NCI-H1436 (cell line): ENCODE measurements at places on chromosomes 12 and 14.

DNA sequence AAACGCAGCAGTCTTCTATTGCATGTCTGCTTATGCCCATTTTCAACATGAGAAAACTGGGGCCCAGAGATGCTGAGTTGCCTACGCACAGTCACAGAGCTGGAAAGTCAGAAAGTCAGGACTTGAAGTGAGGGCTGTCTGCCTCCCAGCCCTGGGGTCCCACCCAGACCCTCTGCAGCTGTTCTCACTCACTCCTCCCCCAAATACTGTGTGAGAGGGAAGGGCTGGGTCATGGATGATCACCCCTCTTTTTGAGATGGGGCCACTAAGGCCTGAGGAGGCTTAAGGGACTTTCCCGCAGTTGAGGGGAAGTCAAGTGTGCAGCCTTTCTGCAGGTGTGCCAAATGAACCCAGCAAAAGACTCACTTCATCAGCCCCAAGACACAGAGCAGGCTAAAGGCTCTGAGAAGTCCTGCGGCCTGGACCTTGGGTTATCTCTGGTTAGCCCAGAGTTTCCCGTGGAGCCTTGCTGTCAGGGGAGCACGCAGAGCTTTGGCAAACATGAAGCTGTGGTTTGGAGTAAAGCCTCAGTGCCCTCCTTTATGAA is 18.7 kb downstream of the DTX1 start:
- no peak for DNase-seq

DNA sequence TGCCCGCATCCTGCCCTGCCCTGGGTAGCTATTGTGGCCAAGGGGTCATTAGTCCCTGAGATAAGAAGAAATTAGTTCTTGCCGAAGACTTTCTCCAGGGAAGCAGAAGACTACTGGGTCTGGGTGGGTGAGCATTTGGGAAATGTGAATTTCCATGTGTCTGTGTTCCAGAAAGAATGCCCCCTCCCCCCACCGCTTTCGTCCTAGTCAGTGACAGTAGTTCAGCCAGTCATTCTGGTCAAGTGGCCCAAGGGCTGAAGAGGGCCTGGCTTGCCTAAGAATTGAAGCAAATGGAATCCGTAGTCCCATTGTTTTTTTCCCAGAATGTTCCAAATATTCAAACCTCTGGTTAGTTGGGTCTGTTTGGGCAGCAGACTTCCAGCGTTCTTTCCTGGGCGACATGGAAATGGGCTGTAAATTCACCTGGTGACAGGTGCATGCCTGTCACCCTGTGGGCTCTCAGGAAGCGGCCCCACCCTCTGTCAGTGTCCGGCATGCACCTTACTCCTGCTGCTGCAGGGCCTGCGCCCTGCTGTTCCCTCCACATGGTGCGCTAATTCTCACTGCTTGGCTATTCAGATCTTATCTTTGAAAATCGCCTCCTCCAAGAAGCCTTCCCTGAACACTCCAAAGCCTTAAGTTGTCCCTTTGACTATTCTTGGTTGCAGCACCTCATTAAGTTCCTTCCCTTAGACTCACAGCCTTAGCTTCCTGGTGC is 1.4 kb upstream of the RFLNA start:
- no peak for DNase-seq

DNA sequence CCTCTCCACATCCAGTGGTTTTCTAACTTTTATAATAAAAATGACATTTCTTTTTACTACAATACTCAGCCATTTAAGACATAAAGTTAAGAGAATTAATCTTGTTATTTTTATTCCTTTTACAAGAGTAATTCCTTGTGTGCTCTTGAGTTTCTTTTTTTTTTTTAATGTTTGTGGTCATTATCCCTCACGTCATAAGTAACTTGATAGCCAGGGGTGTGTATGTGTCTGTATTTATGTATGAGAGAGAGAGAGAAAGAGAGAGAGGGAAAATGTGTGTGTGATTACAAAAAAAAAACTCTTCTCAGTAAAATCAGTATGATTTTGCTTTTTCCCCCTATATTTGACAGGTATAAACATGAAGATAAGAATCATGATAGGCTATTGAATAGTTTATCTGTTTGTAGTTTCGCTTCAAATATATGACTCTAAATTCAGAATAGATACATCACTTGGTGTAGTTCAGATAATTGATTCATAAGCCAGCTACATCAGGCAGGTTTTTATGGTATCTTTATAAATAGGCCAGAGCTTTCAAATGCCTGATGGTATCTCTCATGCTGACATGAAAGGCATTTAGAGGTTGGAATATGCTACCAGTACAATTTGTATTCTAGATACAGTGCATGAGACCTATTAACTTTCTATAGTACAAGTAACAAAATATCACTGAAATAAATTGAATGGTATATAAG is 34.9 kb downstream of the RERGL start:
- DNase-seq: no peak

DNA sequence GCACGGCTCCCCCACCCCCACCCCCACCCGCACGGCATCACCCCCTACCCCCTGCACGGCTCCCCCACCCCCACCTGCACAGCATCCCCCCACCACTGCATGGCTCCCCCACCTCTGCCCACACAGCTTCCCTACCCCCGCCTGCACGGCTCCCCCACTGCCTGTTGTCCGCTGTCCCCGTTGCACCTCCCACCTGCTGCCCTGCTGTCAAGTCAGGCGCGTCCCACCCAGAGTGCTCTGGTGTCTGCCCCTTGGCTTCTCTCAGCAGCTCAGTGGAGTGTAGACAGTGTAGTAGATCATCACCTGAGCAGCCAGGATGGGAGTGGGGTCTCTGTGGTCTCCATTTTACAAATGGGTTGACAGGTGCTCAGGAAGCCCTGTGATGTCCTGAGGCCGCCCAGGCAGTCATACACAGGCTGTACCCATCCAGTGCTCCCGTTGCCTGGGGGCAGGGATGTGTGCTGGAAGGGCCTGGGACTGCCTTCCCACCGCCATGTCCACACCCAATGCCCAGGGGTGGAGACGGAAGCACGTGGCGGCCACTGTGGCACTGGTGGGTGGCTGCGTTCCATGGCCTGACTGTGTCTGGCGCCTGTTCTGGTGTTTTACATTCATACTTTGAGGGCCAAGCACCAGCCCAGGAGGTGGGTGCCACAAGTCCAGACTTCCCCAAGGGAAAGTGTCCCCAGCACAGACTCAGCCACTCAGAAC is 32.5 kb downstream of the PACS2 start:
- DNase-seq: no peak

GRCh38 chr14:72894623-72895378 is 900 bp upstream of the DPF3 start:
- DNase-seq: no peak

GRCh38 chr12:120229487-120230325 is 28.8 kb upstream of the RPLP0 start:
- DNase-seq: no peak

DNA sequence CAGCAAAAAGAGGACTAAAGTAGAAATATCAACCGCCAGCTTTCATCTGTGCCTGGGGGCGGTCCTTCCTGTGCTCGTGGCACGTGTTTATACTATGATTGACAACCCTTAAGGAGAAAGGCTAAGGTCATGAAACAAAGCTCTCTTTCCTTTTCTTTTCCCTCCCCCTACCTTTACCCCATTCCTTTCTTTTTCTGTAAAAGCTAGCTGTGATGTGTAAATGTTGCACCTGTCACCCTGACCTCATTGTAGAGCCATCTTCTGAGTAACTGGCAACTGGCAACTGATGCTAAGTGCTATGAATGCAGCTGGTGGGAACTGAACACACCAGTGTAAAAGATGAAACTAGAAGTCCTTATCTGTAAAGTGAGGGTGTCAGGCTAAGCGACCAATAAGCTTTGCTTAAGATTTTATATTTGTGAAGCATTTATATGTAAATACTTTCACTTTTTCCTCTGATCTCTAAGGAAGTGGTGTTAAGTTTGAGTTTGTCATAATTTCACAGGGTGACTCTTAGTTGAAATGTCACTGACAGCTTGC is 102.8 kb upstream of the BCAT1 start:
- DNase-seq: no peak

GRCh38 chr14:68337279-68337678 is 455.6 kb downstream of the ZFP36L1 start:
- no peak for DNase-seq

- no peak for DNase-seq
These were observed 312.8 kb upstream of the SLC16A7 start for GRCh38 chr12:59282999-59283398.

DNA sequence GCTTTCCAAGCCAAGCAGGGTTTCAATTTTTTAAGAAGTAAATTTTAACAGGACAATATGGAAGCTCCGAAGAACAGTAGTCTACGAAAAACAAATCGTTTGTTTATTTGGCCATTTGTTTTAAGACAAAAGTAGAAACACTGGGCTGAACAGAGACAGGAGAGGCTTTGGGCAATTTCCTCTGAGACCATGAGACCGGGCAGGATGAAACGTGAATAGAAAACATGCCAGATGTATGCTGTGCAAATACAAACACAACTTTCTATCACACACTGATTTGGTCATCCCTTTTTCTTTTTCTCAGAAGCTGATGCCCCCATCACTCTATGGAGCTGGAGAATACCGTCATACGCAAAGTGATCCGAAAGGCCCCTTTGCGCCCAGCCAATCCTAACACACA is 1111.1 kb downstream of the BCL11B start:
- no peak for DNase-seq

- no peak for DNase-seq
These were observed 125.7 kb upstream of the TRHDE start for GRCh38 chr12:72146495-72146894.

DNA sequence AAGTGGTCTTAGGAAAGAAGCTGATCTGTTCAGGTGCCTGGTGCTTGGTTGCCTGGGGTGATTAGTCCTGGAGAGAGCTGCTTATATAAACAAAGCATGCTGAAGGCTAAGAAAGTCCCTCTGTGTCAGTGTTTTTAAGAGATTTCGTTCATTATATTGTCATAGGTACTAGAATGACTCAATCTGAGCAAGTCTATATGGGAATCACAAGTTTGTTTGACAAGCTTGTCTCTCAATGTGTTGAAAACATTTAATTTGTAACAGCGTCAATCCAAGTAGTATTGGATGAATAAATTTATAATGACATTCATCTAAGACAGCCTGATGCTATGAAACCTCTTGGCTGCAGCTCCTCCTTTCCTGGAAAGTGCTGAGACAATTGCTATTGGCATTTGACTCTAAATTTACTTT is 256.3 kb downstream of the TMTC2 start:
- DNase-seq: no peak

- DNase-seq: no peak
These were observed 25.7 kb downstream of the ALKBH1 start for GRCh38 chr14:77682158-77682553.

DNA sequence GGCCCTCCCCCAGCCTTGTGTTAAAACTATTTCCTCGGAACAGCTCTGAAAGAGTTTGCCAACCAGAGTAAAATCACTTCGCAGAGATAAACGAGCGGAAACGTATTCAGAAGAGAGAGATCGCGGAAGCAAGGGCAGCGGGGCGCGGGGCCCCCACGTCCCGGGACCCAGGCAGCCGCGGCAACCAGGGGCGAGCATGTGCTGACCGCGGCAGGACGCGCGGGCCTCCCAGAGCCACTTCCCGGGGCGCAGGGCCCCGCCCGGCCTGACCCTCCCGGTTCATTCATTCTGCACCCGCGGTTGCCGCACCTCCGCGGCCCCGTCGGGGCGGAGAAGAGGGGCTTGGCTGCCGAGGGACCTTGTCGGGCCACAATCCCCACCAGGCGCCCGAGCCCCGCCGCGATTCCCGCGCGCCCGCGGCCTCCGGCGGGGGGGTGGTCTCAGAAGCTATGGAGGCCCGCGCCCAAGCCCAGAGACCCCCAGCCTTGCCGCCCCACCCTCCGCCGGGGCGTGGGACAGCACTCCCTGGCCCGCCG is 598 bp downstream of the UBE2N start:
- DNase-seq: no peak

- no peak for DNase-seq
These were observed 272.0 kb downstream of the ZFP36L1 start for GRCh38 chr14:68520637-68521556.

DNA sequence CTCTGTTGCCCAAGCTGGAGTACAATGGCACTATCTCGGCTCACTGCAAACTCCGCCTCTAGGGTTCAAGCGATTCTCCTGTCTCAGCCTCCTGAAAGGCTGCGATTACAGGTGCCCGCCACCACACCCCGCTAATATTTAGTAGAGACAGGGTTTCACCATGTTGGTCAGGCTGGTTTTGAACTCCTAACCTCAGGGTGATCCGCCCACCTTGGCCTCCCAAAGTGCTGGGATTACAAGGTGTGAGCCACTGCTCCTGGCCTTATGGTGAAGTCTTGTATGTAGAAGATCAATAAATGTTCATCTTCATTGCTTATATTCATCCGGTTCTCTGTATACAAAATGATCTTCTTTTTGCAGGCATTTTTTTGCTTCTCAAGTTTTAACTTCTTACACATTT is 47.8 kb downstream of the MDM2 start:
- DNase-seq: no peak

- DNase-seq: no peak
These were observed 243.1 kb downstream of the BCAT1 start for GRCh38 chr12:24705741-24706358.
